ENCODE measurements at places on chromosomes 7 and 10. TPM values are rescaled to one million over a fixed set of nuclear protein-coding genes. Genes with fewer than 3 reads are reported as not detected.

DNA sequence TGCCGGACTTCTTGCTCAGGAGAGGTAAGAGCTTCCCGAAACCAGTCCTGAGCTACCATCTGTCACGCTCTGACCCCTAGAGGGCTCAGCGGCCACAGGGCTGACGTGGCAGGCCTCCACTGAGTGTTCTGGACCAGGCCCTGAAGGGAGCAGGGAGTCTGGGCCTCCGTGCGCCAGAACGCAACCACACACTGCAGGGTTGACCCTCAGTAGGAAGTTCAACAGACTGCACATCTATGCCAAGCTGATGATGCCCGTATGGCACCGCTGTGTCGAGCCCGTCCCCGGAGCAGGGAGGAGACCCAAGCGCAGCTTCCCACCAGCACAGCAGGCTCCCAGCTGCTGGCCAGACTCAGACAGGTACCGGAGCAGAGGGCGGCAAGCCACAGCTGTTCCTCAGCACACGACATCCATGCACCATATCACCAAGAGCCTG lies 39.2 kb downstream of the CAMK2B start:
- no peaks in the 10 kb centered on the region for H3K4me1 ChIP-seq
- no peaks in the 10 kb centered on the region for H3K36me3 ChIP-seq
- no peak overlapping the region for H3K27ac ChIP-seq
- no peak for DNase-seq

DNA sequence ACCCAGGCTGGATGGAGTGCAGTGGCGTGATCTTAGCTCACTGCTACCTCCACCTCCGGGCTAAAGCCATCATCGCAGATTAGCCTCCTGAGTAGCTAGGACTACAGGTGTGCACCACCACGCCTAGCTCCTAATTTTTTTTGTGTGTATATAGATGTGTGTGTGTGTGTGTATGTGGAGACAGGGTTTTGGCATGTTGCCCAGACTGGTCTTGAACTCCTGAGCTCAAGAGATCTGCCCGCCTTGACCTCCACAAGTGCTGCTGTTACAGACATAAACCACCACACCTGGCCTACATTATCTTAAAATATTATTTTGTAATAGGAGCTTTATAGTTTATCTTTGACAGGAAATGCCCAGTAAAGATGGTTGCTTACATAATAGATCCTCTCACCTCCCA lies 25.0 kb downstream of the FOXP2 start:
- H3K36me3 ChIP-seq: no peaks in the 10 kb centered on the region
- H3K4me1 ChIP-seq: no peaks in the 10 kb centered on the region
- H3K4me3 ChIP-seq: no peak overlapping the region
- H3K27me3 ChIP-seq: no peaks in the 10 kb centered on the region

GRCh38 chr10:16910793-16911164 lies 93.6 kb upstream of the RSU1 start:
- H3K27ac ChIP-seq: no peak overlapping the region
- no peaks in the 10 kb centered on the region for H3K36me3 ChIP-seq
- peaks cover 2% of the 10 kb centered on the region for H3K4me1 ChIP-seq
- peaks cover 2% of the 10 kb centered on the region for H3K27me3 ChIP-seq
- H3K4me3 ChIP-seq: no peak overlapping the region

DNA sequence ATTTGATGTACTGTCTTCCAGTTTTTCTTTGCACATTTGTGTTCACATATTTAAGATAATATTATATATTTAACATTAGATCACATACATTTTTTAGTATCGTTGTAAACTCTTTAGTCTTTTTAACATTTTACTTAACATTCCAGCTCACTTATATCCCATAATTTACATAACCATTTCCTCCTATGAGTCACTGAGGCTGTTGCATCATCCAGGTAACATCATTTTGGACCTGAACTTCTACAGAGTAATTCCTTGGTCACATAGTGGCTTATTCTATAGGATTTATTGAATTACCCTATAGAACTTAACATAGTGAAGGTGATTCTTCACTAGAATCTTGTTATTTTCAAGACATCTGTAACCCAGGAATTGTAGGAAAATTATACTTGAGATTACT lies 194.4 kb downstream of the POU6F2 start:
- no peak for DNase-seq
- no peaks in the 10 kb centered on the region for H3K27me3 ChIP-seq
- no peak overlapping the region for H3K27ac ChIP-seq
- no peaks in the 10 kb centered on the region for H3K4me1 ChIP-seq
- no peaks in the 10 kb centered on the region for H3K36me3 ChIP-seq
- H3K4me3 ChIP-seq: no peak overlapping the region

DNA sequence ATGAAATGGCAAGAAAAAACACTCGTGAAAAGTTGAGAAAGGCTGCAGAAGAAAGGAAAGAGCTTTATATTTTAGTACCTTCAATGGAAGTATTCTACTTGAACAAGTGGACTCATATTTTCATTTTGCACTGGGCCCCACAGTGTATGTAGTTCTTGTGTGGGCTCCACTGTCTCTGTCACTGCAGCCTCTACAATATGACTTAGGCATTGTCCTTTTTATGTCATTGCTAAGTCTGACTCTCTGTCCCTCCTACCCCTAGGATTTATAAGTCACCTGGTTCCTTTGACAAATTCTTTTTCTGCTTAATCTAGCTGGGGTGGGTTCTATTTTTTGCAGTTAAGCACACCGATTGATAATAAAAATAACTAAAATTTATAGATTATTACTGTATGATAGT lies 27.7 kb upstream of the SOSTDC1 start:
- H3K36me3 ChIP-seq: no peaks in the 10 kb centered on the region
- H3K4me1 ChIP-seq: peaks cover 11% of the 10 kb centered on the region
- no peak overlapping the region for H3K27ac ChIP-seq
- peaks cover 5% of the 10 kb centered on the region for H3K27me3 ChIP-seq
- DNase-seq: no peak

DNA sequence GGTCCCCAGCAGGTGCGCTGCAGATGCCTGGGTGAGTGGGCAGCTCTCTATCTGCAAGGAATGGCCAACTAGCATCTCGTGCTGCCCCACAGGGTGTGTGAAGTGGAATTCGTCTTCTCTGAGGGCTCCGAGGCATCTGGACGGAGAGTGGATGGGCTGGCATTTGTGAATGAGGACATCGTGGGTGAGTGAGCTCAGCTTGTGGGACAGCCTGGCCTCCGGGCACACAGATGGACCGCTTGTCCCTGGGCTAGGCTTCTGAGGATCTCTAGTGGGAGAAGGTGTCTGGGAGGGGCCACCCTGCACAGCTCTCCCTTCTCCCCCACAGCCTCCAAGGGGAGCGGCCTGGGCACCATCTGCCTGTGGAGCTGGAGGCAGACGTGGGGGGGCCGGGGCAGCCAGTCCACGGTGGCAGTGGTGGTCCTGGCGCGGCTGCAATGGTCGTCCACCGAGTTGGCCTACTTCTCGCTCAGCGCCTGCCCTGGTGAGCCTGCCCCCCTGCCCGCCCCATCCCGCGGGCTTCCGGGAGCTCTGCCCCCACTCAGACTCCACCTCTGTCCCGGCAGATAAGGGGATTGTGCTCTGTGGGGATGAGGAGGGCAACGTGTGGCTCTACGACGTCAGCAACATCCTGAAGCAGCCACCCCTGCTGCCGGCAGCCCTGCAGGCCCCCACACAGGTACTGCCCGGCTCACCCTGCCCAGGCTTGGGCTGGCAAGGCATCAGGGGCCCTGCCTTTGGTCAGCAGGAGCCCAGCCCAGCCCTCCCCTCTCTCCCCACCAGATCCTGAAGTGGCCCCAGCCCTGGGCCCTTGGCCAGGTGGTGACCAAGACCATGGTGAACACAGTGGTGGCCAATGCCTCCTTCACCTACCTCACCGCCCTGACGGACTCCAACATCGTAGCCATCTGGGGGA lies 6.3 kb downstream of the POLR2J start:
- no peaks in the 10 kb centered on the region for H3K27me3 ChIP-seq
- H3K36me3 ChIP-seq: peaks cover 11% of the 10 kb centered on the region
- H3K4me1 ChIP-seq: no peaks in the 10 kb centered on the region

- peaks cover 10% of the 10 kb centered on the region for H3K27me3 ChIP-seq
- no peak overlapping the region for H3K27ac ChIP-seq
- H3K4me3 ChIP-seq: no peak overlapping the region
- H3K36me3 ChIP-seq: no peaks in the 10 kb centered on the region
- H3K4me1 ChIP-seq: no peaks in the 10 kb centered on the region
These were observed 95.0 kb downstream of the WDFY4 start for GRCh38 chr10:48779546-48780152.

SFXN2 gene
- 11.5 TPM for total RNA-seq

PPP1R3A gene
- total RNA-seq: not detected

FANK1 gene
- total RNA-seq: 0.63 TPM
